GM23248 (cell line): ENCODE measurements at places on chromosomes 13 and 19. TPM values are rescaled to one million over a fixed set of nuclear protein-coding genes. Genes with fewer than 3 reads are reported as not detected.

DNA sequence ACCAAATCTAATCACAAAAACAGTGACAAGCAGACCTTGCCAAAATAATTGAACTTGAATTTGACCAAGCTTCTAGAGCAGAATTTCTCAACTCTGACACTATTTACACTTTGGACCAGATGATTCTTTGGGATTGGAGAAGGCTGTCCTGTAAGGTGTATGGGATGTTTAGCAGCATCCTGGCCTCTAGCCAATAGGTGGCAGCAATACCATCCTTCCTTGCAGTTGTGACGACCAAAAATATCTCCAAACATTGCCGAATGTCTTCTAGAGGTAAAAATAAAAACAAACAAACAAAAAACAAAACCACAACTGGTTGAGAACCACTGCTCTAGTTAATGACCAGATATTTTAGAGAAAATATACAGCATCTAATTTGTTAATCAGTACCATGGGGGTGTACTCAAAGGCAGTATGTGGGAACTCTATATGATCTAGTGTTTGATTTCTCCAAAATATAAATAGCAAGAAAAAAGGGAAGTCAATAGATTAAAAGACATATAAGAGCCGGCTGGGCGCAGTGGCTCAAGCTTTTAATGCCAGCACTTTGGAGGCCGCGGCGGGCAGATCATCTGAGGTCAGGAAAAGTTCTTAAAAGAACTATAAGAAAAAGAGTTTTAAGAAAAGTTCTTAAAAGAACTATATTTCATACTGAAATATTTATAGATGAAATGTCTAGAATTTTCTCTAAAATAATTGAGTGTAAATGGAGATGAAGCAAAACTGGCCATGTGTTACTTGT lies 60.9 kb upstream of the ZNF527 start:
- no peak overlapping the region for H3K27ac ChIP-seq
- no peaks in the 10 kb centered on the region for H3K36me3 ChIP-seq
- H3K4me1 ChIP-seq = no peaks in the 10 kb centered on the region
- H3K27me3 ChIP-seq = no peaks in the 10 kb centered on the region
- DNase-seq = no peak

DNA sequence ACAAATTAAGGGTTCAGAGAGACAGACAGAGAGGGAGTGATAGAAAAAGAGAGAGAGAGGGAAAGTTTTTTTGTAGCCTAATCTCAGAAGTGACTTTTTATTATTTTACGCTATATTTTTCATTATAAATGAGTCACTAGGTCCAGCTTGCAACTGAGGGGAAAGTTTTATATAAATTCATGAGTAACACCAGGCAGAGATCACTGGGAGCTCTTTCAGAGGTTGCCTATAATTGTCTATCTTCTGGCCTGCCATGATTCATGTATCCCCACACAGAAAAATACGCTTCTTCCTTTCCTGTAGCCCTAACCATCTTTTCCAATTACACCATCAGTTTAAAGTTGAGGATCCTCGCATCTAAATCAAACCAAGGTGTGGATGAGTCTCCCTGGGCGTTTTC lies 467.9 kb downstream of the SLITRK1 start:
- H3K36me3 ChIP-seq = no peaks in the 10 kb centered on the region
- H3K4me3 ChIP-seq = no peak overlapping the region
- H3K4me1 ChIP-seq = no peaks in the 10 kb centered on the region

DNA sequence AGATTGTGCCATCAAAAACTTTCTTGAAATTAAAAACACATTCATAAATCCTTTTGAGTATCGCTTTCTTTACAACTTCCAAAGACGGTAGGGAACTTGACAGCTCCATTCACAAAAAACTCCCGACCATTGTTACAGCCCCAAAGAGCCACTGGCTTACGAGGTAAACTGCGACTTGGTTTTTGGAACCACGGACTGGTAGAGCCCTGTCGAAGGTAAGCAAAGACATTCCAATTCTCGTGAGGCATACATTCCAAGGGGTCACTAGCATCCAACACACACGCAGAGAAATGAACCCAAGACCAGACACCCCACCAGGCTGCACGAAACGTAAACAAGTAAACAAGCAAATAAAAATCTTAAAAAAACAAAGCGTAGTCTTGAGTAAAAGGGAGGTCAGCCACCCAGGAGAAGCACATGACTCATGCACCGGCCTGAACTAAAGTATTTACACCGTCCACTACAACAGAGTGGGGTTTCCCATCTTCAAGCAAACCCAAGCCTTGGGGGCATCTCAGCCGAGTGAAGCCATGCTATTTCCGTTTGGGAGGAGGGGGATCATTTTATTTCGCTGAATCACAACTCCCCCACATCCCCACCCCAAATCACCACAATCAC lies 1.4 kb downstream of the BRD4 start:
- peak; percentile 92 for DNase-seq
- peak overlapping the region; percentile 81 for H3K4me3 ChIP-seq
- H3K36me3 ChIP-seq = no peaks in the 10 kb centered on the region
- peaks cover 32% of the 10 kb centered on the region for H3K4me1 ChIP-seq

DNA sequence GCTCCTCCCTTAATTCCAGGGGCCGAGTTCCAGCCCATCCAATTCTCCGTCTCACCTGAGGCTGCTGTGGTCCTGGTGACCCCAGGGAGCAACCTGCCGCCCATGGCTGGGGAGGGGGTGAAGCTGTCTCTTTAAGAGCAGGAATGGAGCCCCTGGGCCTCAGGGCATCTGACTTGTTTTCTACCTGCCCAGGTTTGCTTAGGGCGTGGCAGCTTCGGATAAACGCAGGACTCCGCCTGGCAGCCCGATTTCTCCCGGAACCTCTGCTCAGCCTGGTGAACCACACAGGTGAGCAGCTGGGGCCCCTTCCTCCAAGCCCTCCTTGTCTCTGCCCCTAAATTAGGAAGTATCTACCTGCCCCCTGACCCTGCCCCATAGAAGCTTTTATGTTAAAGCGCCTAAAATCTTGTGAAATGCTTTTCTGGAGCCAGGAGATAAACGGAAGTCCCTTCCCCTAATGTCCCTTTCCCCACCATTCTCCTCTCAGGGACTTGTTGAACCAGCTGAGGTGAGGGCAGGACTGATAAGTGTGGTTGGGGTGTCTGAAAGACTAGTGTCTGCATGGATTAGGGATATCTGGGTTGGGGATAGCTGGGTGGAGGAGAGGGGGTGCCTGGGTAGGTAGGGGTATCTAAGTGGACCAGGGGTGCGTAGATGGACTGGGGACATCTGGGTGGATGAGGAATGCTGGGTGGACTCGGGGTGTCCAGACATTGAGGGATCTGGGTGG lies 614 bp downstream of the FXYD3 start:
- H3K4me3 ChIP-seq = no peak overlapping the region
- no peak for DNase-seq
- H3K36me3 ChIP-seq = no peaks in the 10 kb centered on the region
- H3K27me3 ChIP-seq = no peaks in the 10 kb centered on the region

DNA sequence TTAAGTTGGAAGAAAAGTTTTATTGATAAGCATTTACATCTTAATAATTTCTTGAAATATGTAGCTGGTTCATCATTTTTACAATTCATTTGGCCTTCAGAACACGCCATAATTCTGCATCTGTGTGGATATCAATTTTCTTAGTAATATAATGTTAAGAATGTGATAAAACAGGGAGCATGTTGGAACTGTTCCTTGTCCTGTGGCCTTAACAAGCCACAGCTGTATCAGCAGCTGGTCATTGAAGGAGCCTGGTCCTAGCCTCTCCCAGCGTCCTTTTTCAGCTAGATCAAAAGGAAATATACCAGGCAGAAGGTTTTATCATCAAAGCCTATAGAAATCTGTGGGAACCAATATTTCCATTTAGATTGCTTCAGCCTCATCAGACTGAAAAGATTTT lies 421.8 kb downstream of the SPRY2 start:
- no peaks in the 10 kb centered on the region for H3K36me3 ChIP-seq
- H3K4me3 ChIP-seq = no peak overlapping the region
- no peak for DNase-seq
- no peak overlapping the region for H3K27ac ChIP-seq
- H3K27me3 ChIP-seq = no peaks in the 10 kb centered on the region

DNA sequence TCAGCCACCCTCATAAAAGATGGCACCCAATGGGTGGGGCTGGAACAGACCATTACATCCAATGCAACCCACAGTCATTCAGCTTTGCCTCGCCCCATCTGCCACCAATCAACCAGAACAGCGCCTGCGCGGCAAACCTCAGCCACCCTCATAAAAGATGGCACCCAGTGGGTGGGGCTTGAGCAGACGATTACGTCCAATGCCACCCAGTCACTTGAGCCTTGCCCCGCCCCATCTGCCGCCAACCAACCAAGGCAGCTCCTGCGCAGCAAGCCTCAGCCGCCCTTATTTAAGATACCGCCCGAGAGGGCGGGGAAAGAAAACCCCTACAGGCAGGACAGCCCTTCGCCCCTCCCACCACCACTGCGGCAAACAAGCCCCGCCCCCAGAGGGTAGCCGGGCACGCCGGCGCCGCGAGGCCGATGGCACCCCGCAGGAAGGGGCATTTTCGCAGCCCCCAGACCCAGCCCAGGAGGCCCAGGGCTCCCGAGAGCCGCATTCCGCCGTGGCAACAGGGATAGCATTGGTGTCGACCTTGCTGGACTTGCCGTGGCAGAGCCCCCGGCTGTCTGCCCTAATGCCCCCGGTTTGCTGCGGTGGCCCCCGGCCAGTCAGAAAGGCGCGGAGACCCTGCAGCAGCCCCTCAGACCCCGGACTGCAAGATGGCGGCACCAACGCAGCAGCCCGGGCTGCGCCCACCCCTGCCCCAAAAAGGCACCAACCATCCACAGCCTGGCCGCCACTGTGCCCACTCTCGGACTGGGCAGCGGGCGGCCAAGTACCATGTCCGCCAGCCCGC lies 675 bp downstream of the PEG3 start:
- peak overlapping the region; percentile 62 for H3K4me3 ChIP-seq
- H3K4me1 ChIP-seq = no peaks in the 10 kb centered on the region
- DNase-seq = no peak
- no peaks in the 10 kb centered on the region for H3K36me3 ChIP-seq
- H3K27ac ChIP-seq = peak overlapping the region; percentile 48

DNA sequence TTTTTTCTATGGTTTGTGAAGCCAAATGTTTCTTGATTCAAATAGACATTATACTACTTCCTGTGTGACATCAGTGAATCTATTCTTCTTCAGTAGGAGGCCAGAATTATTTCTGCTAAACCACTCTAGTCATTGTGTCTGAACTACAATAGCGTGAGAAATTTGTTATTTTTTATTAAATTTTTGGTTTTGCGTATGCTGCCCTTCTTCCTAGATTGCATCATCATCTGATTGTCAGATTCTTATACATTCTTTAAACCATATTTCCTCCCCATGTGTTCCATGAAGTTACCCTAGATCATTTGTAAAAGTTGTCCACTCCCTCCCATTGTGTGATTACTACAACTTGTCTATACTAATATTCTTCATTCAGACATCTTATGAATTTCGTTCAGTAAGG lies 187.8 kb upstream of the SPRY2 start:
- H3K27me3 ChIP-seq = no peaks in the 10 kb centered on the region
- no peak overlapping the region for H3K4me3 ChIP-seq
- no peak overlapping the region for H3K27ac ChIP-seq
- no peak for DNase-seq
- H3K4me1 ChIP-seq = no peaks in the 10 kb centered on the region
- no peaks in the 10 kb centered on the region for H3K36me3 ChIP-seq

DNA sequence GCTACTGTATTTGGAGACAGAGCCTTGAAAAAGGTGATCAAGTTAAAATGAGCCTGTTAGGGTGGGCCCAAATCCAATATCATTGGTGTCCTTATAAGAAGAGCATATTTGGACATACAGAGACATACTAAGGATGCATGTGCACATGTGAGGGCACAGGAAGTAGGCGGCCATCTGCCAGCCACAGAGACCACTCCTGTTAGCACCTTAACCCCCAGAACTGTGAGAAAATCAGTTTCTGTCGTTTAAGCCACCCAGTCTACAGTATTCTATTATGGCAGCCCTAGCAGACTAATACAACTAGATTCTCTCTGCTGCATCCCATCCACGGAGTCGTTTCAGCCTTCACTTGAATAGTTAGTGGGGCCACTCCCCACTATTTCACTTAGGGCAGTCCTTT lies 39.4 kb upstream of the DGKH start:
- H3K4me3 ChIP-seq = no peak overlapping the region
- no peak for DNase-seq
- peaks cover 13% of the 10 kb centered on the region for H3K4me1 ChIP-seq
- no peaks in the 10 kb centered on the region for H3K27me3 ChIP-seq
- no peaks in the 10 kb centered on the region for H3K36me3 ChIP-seq

DNA sequence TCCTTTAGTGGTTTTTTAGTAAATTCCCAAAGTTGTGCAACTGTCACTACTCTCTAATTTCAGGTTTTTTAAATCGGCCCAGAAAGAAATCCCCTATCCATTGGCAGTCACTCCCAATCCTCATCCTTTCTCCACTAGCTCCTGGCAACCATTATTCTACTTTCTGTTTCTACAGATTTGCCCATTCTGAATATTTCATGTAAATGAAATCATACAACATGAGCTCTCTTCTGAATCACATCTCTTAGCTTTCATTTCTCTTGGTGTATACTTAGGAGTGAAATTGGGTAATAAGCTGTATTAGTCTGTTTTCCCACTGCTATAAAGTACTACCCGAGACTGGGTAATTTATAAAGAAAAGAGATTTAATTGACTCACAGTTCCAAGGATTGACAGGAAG lies 9.7 kb upstream of the ZNF223 start:
- DNase-seq = no peak
- H3K4me1 ChIP-seq = no peaks in the 10 kb centered on the region
- H3K36me3 ChIP-seq = no peaks in the 10 kb centered on the region
- no peak overlapping the region for H3K4me3 ChIP-seq
- H3K27me3 ChIP-seq = 0 out of 2 replicates have a peak, but pooled peaks cover 11% of the 10 kb centered on the region

GRCh38 chr19:46823049-46823448 lies 27.6 kb downstream of the AP2S1 start:
- no peaks in the 10 kb centered on the region for H3K36me3 ChIP-seq
- no peak for DNase-seq
- no peaks in the 10 kb centered on the region for H3K27me3 ChIP-seq
- H3K4me3 ChIP-seq = no peak overlapping the region
- H3K27ac ChIP-seq = no peak overlapping the region

Gene NLRP12
- not detected in 2 replicates for total RNA-seq

Gene ADGRL1
- 3.0 and 3.8 TPM in 2 replicates for total RNA-seq
